Activated T-helper 2 cell treated with anti-CD3 and anti-CD28 coated beads, Interferon-gamma antibody, Interleukin-2, Interleukin-4, amounts not matched to agents 10 μg/mL and 5 μg/mL and 100 μg/mL, durations not matched to agents 14 hours and 24 hours and 36 hours (primary cell): ENCODE measurements at places on chromosomes 4 and X.

GRCh38 chr4:53076374-53076958 lies 214.3 kb downstream of the RASL11B start:
- no peak for DNase-seq

- DNase-seq, result no peak
Measured at GRCh38 chr4:183797445-183798300, 107.4 kb upstream of the STOX2 start.

DNA sequence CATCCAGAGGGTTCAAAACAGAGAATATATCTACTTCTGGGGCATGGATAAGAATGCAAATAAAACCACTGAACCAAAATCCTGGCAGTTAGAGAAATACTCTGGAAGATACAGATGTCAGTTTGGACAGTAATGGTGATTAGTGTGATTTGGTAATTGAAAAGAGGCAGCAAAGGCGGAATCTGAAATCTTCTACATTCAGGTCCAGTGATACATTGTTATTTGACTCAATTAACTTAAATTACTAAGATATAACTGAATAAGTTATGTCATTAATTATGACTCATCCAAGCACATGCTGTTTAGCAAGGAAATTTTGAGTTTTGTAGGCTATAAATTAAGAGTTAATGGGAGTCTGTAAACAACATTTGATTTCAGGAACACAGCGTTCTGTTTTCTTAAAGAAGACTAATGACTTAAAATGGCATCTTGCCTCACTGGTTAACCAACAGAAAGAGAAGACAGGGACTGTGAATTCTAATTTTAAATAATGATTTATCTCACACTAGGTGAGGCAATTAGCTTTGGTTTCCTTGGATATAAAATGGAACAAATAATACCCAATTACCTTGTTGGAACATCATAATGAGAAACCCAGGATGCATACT lies 937.1 kb downstream of the PDHA2 start:
- DNase-seq, result no peak

GRCh38 chr4:78057135-78057599 lies at the start of gene FRAS1:
FRAS1 (plus strand) TSS chr4:78057323; CDS start chr4:78058010, 687 bp downstream.
- no peak for DNase-seq

DNA sequence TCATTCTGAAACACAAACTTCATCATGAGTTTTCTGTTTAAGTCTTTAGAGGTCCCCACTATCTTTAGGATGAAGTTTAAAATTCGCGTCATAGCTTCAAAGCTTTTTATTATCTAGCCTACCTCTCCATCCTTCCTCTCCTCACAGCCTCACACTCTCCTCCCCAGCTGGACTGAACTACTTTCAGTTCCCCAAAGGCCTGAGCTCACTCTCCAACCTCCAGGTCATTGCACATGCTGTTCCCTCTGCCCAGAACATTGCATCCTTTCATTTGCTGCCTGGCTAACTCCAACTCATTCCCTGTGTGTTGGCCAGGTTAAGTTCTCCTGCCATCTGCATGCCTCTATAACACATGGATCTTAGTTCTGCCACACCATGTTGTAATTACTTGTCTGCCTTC lies 2.9 kb upstream of the OTUD5 start:
- no peak for DNase-seq

DNA sequence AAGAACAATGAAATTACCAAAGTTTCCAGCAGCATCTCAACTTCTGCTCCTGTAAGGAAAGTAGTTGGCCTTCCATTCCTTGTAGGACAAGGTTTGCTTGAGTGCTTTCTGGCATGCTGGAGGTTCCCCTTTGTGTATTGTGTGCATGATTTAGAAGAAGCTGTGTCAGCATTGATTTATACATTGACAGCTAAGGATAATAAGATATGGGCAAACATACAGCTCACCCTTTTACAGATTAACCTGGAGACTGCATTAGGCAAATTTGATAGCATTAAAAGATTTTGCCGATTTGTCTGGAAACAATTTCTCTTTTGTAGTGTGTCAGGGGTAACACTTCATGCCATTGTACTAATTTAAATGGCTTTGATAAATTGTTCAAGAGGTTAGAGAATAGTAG lies 221.8 kb upstream of the PACRGL start:
- DNase-seq, result no peak

GRCh38 chrX:34879886-34880285 lies 62.7 kb upstream of the FAM47B start:
- DNase-seq, result no peak

DNA sequence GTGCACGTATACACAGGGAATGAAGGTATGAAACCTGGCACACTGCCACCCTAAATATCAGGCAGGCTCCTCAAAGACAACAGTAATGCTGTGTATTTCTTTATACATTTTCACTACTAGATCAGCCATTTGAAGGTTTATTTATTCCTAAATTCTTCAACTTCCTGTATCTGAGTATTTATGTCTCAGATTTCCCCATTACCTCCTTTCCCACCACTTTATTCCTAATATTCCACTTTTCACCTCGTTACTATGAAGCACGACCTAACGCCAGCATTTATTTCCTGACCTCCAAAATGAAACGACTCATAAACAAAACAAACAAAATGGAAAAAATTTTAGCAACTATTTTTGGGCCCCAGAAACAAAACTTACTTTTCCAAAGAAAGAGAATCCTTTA lies 69.6 kb downstream of the MAML3 start:
- DNase-seq, result no peak

GRCh38 chr4:79682161-79682560 lies 274.1 kb upstream of the GK2 start:
- no peak for DNase-seq

- no peak for DNase-seq
Measured at GRCh38 chr4:22988526-22988925, 295.8 kb downstream of the GBA3 start.

DNA sequence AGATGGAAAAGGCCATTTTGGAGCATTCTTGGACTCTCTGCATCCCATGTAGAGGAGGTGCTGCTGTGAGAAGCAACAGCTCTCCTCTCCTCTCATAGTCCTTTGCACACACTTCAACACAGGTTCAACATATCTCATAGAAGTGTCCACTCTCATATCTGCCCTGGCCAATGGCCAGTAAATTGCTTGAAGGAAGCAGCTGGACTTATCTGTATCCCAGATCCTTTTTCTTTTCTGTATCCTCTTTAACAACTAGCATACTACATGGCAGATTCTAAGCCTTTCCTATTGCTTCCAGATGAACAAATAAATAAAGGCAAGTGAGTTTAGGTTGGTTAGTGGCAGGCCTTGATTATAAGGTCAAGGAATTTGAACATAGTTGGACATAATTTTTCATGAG lies 122.0 kb downstream of the HS6ST2 start:
- DNase-seq, result no peak

DNA sequence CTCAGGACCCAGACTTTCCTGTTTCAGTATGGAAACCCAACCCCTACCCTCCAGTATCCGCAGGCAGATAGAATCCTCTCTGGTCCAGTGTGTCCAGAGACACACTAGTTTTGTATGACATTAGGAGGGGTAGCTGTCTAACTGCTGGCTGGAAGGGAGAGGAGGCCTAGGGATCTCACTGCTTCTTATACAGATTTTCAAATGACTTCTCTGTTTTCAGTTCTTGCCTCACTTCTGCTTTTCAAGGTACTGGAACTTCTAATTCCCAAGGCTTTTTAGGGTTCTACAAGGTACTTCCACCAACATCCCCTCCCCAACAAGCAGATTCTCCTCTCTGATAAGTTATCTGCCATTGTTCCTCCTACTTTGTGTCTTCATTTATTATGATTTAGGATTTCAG lies 6.1 kb downstream of the SGCB start:
- DNase-seq, result no peak

DNA sequence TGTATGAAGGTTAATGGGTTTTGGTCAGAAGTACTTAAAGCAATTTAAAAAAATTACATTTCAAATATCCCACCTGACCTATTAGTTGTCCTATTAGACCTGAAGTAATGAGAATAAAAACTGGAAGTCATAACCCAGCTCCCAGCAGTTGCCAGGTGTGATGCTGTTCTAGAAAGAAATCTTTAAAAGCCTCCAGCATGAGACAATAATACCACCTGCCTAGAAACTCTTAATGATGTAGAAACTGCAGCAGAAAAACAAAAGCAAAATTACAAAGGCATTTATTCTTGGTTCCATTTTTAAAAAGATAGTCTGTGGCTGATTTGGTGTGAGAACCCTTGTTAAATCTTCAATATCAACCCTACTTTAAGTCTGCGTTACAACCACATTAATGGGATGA lies 1137.7 kb upstream of the TENM3 start:
- no peak for DNase-seq

DNA sequence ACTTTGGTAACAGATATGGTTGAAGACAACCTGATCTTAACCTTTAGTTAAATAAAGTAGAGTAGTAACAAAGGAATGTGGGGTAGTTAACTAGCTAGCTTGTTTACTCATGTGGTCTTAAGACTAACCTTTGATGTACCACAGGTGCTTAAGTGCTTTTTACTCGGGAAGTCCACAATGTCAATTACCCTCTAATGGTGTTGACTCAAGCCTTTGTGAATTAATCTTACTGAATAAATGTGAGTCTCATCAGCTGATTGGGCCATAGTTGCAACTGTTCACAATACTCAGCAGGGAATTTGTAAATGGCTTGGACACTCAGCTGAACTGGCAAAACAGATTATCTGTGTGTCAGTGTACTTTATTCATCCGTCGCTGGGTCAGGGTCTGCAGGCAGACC lies 119.0 kb upstream of the UGT8 start:
- no peak for DNase-seq

DNA sequence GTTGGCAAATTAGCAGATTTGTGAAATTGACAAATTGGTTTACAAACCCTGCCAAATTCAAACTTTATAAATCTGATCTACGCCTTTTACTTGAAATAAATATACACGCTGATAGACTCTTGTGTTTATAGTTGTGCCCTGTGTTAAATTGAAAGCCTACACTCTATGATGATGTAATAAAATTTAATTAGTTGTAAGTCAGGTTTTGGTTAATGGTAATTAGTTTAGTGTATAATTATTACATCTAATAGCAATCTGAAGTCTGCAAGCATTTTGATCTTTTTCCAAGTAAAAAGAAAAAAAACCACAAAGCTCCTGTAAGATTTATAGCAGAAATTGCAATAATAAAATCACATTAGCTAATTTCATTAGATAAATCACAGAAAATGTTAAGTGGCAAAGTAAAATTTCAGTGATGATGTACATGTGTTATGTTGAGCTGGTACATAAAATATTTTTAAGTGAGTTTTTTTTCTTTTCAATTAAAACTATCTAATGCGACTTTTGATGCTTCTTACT lies 72.7 kb upstream of the TENM3 start:
- no peak for DNase-seq

GRCh38 chr4:20684852-20685763 lies 15.2 kb upstream of the PACRGL start:
- DNase-seq, result no peak

GRCh38 chr4:95204873-95205272 lies 343.9 kb downstream of the UNC5C start:
- no peak for DNase-seq

DNA sequence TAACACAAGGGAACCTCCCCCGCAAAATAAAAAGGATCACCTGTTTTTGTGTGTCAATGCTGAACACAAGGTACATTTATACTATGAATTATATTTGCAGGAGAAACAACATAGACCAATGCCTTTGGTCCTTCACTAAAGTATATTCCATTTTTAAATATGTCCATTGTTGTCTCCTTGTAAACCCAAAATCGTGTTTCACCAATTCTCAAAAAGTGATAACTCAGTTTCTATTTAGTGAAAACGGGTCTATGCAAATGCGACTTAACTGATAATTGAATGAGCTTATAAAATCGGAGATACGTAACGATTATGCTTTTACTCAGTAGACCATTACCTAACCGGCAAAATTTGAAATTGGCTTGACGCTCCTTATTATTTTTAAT lies 2.1 kb downstream of the BRWD3 start:
- no peak for DNase-seq

DNA sequence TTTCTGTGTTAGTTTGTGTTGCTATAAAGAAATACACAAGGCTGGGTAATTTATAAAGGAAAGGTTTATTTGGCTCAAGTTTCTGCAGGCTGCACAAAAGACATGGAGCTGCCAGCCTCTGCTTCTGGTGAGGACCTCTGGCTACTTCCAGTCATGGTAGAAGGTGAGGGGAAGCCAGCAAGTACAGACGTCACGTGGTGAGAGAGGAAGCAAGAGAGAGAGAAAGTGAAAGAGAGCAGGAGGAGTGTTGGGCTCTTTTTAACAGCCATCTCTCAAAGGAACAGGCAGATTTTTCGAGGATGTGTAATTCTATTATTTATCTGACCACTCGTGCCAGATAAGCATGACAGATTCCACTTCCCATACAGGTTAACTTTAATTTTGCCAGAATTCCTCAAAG lies 1199.1 kb downstream of the ADGRL3 start:
- no peak for DNase-seq

DNA sequence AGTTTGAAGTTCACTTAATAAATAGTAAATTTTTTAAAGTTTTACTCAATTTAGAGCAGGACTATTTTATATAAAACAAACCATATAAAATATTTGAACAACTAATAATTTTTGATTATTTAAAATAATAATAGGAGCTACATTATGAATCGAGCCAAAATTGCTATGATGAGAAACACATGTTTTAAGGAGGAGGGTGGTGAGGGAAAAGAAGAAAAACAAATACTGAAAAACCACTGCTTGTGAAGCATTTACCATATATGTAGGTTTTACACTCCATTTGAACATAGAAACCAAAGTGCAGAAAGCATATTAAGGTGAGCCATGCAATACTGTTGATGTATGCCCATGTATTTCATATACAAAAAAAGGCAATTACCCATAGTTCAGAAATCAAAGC lies 448.9 kb downstream of the FSTL5 start:
- DNase-seq, result no peak

DNA sequence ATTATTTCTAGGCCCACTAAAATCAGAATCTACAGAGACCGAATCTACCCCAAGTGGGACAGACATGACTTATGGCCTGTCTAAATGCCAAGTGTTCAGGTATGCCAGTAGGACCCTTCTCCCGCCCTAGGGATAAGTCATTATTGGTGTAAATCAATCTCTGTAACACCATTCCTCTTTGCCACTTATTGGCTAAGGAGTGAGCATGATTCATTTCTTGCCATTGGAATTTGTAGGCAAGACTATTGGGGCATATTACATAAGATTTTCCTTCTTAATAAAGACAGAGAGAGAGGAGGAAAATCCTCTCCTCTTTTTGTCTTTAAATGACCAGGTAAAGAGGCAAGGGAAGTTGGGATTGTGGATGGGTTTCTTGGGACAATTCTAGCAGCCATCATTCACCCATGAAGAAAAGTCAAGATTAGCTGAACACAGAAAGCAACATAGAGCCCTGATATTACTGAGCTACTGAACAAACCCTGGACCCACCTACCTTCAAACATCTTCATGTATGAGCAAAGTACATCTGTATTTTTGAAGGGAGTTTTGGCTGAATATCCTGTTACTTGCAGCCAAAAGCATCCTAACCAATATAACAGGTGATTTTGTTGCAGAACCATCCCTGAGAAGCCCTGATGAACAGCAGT lies 2.6 kb downstream of the SLC9B2 start:
- DNase-seq, result no peak

- DNase-seq, result no peak
Measured at GRCh38 chrX:9626379-9626778, 139.3 kb downstream of the GPR143 start.
